ENCODE measurements at places on chromosomes 12 and 14.

DNA sequence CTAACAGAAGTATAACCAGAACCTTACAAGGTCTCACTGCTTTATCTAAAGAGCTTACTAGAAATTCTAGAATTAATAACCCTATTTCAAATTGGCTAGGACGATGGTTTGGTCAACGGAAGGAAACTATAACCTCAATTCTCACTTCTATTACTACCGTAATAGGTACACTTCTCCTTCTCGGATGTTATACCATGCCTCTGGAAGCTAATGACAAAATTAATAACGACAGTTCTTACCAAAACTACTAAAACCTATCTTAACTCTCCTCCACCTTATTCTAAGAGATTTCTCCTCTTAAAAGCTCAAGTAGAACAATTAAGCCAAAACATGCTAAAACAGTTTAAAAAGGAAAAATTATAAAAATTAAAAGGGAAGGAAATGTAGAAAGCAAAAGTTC is 23.7 kb upstream of the UBC start:
- peaks cover 24% of the 10 kb centered on the region for H3K4me1 ChIP-seq
- no peak for DNase-seq
- no peak overlapping the region for H3K4me3 ChIP-seq
- H3K27me3 ChIP-seq: no peaks in the 10 kb centered on the region

DNA sequence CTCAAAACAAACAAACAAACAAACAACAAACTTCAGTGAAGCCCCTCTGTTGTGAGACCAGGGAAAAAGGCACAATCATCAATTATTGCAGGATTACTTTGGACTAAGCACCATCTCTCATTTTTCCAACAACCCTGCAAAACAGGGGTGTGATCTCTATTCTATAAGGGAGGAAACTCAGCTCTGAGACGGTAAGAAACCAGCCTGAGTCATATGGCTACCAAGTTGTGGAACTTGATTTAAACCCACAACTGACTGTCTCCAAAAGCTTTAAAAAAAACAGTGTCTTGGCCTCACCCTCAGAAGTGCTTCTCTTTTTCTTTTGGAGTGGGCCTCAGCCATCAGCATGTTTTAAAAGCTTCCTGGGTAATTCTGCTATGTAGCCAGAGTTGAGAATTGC is 49.8 kb downstream of the RIN3 start:
- peaks cover 64% of the 10 kb centered on the region for H3K4me1 ChIP-seq
- H3K27ac ChIP-seq: peak overlapping the region; percentile 42
- H3K4me3 ChIP-seq: no peak overlapping the region
- H3K36me3 ChIP-seq: peaks cover 25% of the 10 kb centered on the region
- no peak for DNase-seq

DNA sequence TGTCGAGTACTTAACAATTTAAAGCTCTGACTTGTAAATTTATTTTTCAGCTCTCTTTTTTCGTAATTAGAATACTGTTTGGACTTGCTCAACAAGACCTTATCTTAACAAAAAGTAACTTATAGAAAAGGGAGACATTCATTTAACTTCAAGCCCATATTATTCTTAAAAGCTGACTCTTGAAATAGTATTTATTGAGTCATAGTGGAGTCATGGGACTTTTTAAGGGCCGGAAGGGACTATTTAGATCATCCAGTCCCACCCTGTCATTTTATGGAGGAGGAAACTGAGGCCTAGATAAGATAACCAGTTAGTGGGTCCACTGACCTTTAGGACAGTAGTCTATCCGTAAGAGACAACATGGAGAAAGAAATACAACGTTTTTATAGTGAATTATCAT is 1.5 kb downstream of the RAP1B start:
- H3K36me3 ChIP-seq: peaks cover 42% of the 10 kb centered on the region
- peak overlapping the region; percentile 96 for H3K4me3 ChIP-seq
- peaks cover 50% of the 10 kb centered on the region for H3K4me1 ChIP-seq
- no peaks in the 10 kb centered on the region for H3K27me3 ChIP-seq
- peak overlapping the region; percentile 98 for H3K27ac ChIP-seq

DNA sequence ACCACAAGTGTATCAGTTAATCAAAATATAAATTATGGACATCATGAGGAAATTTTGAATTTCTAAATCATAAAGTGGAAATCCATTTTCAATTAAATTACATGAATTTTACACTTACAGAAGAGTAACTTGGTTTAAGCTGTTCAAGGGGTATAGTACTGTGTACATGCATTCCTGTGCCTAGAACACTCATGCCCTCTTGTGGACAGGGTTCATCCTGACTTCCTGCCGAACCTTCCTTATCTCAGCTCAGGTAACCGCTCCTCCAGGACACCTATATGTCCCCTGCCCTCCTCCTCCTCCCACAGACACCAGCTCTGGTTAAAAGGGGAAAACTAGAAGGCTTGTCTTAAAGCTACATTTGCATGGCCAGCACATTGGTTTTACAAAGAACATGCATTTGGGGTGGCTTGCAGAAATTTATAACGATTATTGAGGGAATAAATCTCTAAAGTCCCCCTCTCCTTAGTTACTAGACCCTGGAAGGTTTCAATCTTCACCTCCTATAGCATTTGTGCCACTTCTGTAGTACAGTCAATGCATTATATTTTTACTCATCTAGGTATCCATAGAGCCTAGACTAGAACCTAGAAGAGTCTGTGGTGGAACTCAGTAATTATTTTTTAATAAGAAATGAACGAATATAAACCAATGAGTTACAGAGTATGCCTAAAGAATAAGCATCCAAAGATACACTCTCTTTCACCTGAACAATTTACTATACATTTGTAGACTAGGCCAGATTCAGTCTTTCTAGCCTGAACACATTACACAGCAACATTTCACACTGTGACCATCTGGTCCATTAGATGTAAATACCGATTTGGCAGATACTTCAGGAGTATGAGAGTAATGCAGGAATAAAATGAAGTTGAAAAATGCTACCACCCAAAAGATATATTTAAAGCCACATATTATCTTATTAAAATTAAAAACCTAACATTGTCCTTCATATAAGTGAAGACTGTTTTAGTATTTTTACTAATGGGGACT is 345.6 kb downstream of the PAWR start:
- H3K27me3 ChIP-seq: no peaks in the 10 kb centered on the region
- no peak overlapping the region for H3K4me3 ChIP-seq
- no peaks in the 10 kb centered on the region for H3K4me1 ChIP-seq
- H3K36me3 ChIP-seq: no peaks in the 10 kb centered on the region
- peak; percentile 20 for DNase-seq
- H3K27ac ChIP-seq: no peak overlapping the region

DNA sequence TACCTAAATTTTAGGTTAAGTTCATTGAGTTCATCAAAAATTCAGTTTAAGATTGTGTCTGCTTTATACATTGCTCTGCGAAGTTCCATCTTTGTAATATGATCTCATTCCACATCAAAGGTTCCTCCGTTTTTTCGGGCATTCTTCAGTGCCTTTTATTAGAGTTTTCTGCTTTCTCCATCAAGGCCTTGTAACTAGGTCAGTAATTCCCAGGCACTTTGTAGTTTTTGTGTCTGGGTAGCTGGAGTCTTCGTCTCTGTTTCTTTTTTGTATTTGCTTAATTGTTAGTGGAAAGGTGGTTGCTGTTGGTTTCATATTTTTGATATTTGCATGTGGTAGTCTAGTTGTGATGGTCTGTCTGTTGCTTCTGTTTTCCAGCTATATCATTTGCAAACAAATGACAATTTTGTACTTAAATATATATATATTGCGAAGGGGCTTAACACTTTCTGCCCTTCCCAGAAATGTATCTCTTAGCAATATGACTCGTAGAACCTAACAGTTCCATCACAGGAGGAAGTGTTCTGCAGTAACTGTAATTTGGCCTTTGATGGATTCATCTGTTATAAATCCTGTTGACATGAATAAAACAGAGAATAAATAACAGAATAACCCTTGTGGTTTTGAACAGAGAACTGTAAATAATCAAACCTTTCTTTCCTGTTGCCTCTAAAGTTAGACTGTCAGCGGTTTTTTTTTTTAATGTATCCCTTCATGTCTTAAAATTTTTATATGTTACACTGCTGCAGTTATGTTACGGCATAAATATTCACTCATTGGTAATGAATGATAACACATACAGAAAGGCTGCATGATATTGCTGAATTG is 88.4 kb upstream of the DYNC1H1 start:
- H3K4me1 ChIP-seq: peaks cover 63% of the 10 kb centered on the region
- peak overlapping the region; percentile 47 for H3K4me3 ChIP-seq
- no peak for DNase-seq
- peak overlapping the region; percentile 87 for H3K27ac ChIP-seq

DNA sequence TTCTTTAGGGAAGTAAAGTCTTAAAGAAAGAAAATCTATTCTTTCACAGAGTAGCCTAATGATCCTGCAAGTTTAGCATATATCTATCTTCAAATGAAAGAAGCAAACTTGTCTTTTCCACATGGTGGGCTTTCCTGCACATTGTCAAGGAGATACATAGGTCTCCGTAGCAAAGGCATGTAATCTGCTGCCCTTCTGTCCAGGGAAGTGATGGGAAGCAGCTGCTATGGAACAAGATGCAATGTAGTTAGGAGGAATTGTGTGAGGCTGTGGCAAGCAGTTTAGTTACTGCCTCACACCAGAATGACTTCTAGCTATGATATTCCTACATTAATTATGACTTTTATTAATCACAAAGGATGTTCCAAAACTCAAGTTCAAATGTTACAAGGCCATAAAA is 174.4 kb downstream of the PDZRN4 start:
- H3K27me3 ChIP-seq: no peaks in the 10 kb centered on the region
- no peak overlapping the region for H3K4me3 ChIP-seq
- no peak overlapping the region for H3K27ac ChIP-seq
- no peaks in the 10 kb centered on the region for H3K4me1 ChIP-seq
- no peak for DNase-seq
- no peaks in the 10 kb centered on the region for H3K36me3 ChIP-seq
